Trophoblast cell (in vitro differentiated cells and primary cell): ENCODE measurements at places on chromosomes 7 and 10.

DNA sequence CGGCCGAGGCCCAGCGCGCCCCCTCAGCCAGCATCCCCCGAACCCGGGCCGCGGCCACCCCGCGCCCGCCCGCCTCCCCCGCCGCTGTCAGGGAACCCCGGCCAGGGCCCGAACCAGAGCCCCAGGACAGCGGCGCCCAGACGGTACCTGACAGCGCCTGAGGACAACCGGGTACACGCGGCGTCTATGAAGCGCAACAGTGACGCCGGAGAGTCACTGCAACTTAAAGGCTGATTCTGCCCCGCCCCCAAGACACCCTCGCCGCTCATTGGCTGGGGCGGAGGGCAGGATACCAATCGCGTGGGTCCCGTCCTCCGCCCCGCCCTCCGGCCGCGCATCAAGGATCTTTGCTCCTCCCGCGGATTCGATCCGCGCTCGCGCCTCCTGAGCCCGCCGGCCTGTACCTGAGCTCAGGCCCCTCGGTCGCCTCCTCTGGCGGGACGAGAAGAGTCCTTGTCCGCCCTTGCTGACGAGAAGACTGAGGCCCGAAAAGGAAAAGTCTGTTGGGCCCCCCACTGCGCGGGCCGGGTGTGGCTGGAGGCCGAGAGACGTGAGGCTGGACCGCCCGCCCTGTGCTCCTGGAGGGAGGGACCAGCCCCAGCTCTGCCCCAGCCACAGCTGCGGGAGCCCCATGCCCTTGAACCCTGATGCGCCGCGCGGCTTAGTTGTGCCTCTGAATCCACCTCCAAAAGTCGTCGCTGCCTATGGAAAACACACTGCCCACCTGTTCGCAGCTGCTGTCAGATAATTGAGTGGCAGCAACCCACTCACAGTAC lies at the start of gene OAT:
Gene OAT (minus strand): TSS at position 198 of the 776 bp plus-strand sequence. CDS start 6,752 bp downstream, outside the sequence.
- peak; percentile 99 for DNase-seq
- peaks cover 3% of the 10 kb centered on the region for H3K4me1 ChIP-seq
- peak within 1 kb of the TSS; percentile 1 for H3K27ac ChIP-seq
- no peaks in the 10 kb centered on the region for H3K27me3 ChIP-seq

DNA sequence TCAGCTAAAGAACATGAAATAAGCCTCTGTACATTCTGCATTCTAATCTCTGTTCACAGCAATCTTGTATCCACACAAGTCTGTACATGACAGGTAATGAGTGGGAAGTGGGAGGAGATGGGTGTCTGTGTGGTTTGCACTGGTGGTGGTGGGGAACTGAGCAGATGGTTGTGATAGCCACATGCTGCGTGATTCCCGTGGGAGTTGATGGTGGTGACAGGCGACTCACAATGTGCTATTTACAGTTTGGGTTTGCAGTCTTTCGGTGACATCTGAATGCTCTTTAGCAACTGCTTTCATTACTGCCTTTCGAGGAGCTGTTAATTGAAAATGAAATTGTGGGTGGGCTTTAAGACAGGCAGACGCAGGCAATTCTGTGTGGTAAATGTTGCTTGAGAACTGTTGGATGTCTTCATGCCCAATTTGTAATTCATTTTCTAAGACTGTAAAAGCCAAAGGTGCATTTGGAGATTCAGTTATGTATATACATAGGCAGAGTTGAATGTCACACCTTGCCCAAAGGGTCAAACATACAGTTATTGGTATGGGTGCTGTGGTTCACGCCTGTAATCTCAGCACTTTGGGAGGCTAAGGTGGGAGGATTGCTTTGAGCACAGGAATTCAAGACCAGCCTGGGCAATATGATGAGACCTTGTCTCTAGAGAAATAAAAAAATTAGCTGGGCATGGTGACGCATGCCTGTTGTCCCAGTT lies 308.2 kb downstream of the AUTS2 start:
- no peaks in the 10 kb centered on the region for H3K27me3 ChIP-seq
- no peak overlapping the region for H3K4me3 ChIP-seq
- no peaks in the 10 kb centered on the region for H3K4me1 ChIP-seq
- DNase-seq = no peak

GRCh38 chr7:120792091-120792860 lies 65.7 kb downstream of the TSPAN12 start:
- no peaks in the 10 kb centered on the region for H3K4me1 ChIP-seq
- no peak overlapping the region for H3K4me3 ChIP-seq
- peak; percentile 85 for DNase-seq
- H3K27me3 ChIP-seq = no peaks in the 10 kb centered on the region

DNA sequence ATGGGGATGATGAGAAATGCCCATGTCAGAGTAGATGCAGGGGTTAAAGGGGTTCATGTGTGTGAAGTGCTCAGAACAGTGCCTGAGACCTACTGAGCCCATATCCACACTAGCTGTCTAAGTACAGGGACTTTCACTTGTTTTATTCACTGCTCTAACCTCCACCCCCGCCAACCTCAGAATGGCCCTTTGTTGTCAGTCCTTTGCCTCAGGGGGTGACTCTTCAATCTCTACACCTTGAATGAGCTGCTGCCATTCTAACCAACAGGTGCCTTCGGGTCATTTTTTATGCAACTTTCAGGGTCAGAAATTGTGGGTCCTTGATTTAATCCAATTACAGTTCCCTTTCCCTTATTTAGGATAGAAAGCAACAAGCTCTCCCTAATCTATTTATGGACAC lies 26.2 kb downstream of the VSTM4 start:
- H3K4me1 ChIP-seq = no peaks in the 10 kb centered on the region
- H3K36me3 ChIP-seq = no peaks in the 10 kb centered on the region
- H3K27ac ChIP-seq = no peak overlapping the region
- DNase-seq = no peak
- no peaks in the 10 kb centered on the region for H3K27me3 ChIP-seq
- no peak overlapping the region for H3K4me3 ChIP-seq

DNA sequence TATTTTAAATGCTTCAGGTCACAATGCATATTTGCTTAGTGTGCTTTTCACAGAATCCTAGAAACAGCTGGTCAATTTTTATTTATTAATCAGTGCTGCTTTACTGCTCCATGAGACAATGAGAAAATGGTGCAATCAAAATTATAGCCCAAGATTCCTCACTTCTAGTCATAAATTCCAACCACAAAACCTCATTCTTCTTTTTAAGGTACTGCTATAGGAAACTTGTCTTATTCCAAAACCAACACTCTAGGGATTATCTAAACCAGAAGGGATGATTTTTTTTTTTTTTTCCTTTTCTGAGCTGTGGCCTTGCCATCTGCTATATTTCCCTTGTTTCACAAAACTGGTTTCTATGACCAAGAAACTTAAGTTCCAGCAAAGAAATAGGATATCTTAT lies 64.0 kb upstream of the SEMA3A start:
- H3K36me3 ChIP-seq = no peaks in the 10 kb centered on the region
- H3K27ac ChIP-seq = no peak overlapping the region
- H3K4me1 ChIP-seq = no peaks in the 10 kb centered on the region
- H3K27me3 ChIP-seq = no peaks in the 10 kb centered on the region
- no peak overlapping the region for H3K4me3 ChIP-seq
- no peak for DNase-seq

DNA sequence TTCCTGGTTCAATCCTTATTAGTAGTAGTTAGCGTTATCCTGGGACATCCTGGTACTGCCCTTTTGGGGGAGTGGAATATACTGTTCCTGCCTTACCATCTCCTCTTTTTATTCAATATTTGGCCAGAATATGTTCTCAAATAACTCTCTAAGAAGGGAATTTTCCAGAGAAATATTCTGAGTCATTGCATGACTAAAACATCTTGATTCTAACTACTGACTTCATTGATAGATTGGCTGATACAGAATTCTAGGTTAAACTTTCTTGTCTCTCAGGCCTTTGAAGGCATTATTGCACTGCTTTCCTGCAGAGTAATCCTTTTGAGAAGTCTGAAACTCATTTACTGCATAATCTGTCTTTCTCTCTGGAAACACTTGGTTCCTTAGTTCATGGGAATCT lies 275.5 kb upstream of the DGKB start:
- no peak overlapping the region for H3K4me3 ChIP-seq
- no peak for DNase-seq
- no peaks in the 10 kb centered on the region for H3K27me3 ChIP-seq
- H3K27ac ChIP-seq = no peak overlapping the region
- H3K36me3 ChIP-seq = no peaks in the 10 kb centered on the region

- H3K4me3 ChIP-seq = no peak overlapping the region
- no peaks in the 10 kb centered on the region for H3K36me3 ChIP-seq
- no peaks in the 10 kb centered on the region for H3K27me3 ChIP-seq
- H3K4me1 ChIP-seq = peaks cover 3% of the 10 kb centered on the region
- H3K27ac ChIP-seq = no peak overlapping the region
Observed at GRCh38 chr10:119007211-119007574, 22.3 kb upstream of the NANOS1 start.

- H3K36me3 ChIP-seq = no peaks in the 10 kb centered on the region
- no peak overlapping the region for H3K4me3 ChIP-seq
- no peak overlapping the region for H3K27ac ChIP-seq
- H3K27me3 ChIP-seq = no peaks in the 10 kb centered on the region
- H3K4me1 ChIP-seq = no peaks in the 10 kb centered on the region
Observed at GRCh38 chr10:11003679-11004078, 14.0 kb upstream of the CELF2 start.

DNA sequence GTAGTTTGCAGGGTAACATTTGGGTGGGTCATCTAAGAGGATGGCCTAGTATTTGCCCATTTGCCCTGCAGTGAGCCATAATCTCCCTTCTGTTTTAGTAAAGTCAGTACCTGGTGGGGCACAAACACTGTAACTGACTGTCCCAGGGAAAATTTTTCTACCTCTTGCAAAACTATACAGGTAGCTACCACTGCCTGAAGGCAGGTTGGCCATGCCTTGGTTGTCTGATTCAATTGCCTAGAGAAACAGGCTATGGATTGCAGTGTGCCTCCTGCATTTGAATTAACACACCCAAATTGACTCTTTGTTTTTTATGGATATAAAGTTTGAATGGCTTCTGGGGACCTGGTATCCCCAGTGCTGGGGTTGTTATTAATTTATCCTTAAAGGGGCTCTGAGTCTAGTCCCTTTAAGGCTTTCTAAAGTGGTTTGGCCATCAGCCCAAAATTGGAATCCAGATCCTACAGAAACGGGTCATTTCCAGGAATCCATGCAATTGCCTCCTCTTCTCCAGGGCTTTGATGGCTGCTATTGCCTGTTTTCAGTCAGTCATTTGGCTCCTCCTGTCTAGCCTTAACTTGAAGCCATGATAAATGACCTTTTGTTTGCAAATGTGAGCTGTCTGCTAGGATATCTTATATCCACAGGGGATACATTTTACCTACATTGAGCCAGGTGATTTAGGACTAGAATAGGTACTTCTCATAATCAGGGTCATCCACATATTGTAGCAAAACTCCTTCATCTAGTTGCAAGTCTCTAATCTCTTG lies 89.1 kb downstream of the STRA8 start:
- H3K27me3 ChIP-seq = no peaks in the 10 kb centered on the region
- H3K36me3 ChIP-seq = no peaks in the 10 kb centered on the region

DNA sequence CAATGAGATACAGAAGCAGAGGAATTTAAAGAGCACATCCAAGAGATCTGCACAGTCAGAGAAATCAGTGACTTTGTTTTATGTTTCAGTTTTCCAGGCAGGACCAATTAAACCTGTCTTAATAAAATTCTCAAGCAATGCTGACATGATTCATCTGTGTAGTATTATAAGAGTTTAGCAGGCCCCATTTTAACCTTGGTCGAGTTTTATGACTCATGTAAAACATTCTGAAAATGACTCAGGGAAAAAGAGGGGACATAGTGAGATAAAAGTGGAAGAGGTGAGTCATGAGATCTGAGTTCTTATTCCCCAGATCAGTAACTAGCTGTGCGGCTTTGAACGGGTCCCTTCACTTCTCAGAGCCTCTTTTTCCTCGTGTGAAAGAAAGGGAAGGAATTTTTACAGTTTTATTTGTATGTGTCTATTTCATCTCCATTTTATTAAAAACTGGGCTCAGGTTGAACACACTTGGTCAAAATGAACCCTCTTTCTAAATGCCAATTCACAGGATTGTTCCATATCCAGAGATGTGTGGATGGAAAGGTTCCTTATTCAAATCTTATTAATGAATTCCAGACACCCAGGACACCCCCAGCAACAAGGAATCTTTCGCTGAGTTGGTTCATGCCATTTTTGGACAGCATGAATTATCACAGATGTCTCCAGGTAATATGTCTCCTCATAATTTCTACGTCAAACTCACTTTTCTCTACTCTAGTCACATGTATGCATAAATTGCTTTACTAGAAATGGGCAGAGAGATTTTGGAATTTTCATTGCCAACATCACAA lies 143.2 kb downstream of the JAZF1 start:
- H3K36me3 ChIP-seq = no peaks in the 10 kb centered on the region
- H3K4me3 ChIP-seq = no peak overlapping the region
- H3K27ac ChIP-seq = peak overlapping the region; percentile 61
- H3K27me3 ChIP-seq = no peaks in the 10 kb centered on the region
- peak; percentile 92 for DNase-seq

- no peak overlapping the region for H3K4me3 ChIP-seq
- H3K36me3 ChIP-seq = no peaks in the 10 kb centered on the region
- no peaks in the 10 kb centered on the region for H3K4me1 ChIP-seq
Observed at GRCh38 chr10:116118847-116119246, 154.2 kb downstream of the GFRA1 start.

- no peak overlapping the region for H3K4me3 ChIP-seq
- H3K27ac ChIP-seq = peak overlapping the region; percentile 18
- DNase-seq = peak; percentile 88
- H3K36me3 ChIP-seq = peaks cover 12% of the 10 kb centered on the region
- H3K27me3 ChIP-seq = no peaks in the 10 kb centered on the region
- peaks cover 7% of the 10 kb centered on the region for H3K4me1 ChIP-seq
Observed at GRCh38 chr10:13526948-13527863, 1.6 kb downstream of the BEND7 start.

- H3K4me1 ChIP-seq = no peaks in the 10 kb centered on the region
- H3K27ac ChIP-seq = no peak overlapping the region
- H3K4me3 ChIP-seq = no peak overlapping the region
- no peaks in the 10 kb centered on the region for H3K27me3 ChIP-seq
- no peaks in the 10 kb centered on the region for H3K36me3 ChIP-seq
Observed at GRCh38 chr7:89826557-89826956, 327.7 kb upstream of the STEAP1 start.

DNA sequence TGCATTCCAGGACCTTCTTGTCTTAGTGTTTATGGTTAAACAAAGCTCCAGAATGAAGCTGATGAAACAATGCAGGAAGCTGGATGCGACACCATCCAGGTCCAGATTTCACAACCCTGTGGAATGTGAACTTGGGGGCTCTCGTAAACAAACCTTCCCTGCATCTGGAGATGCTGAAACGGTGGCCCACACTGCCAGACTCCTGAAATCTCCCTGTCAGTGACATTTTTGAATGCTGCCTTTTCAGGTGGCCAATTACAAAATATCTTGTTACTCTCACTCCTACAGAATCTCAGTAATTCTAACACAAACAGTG lies 18.8 kb downstream of the VIPR2 start:
- H3K4me3 ChIP-seq = no peak overlapping the region
- no peak for DNase-seq
- H3K36me3 ChIP-seq = no peaks in the 10 kb centered on the region
- peak overlapping the region; percentile 17 for H3K27ac ChIP-seq

- H3K27me3 ChIP-seq = no peaks in the 10 kb centered on the region
- H3K4me1 ChIP-seq = peaks cover under 1% of the 10 kb centered on the region
- no peak overlapping the region for H3K4me3 ChIP-seq
- no peaks in the 10 kb centered on the region for H3K36me3 ChIP-seq
- peak overlapping the region; percentile 26 for H3K27ac ChIP-seq
Observed at GRCh38 chr10:91901784-91902677, 7.3 kb downstream of the FGFBP3 start.

- peaks cover 8% of the 10 kb centered on the region for H3K36me3 ChIP-seq
- no peaks in the 10 kb centered on the region for H3K27me3 ChIP-seq
- DNase-seq = no peak
- no peak overlapping the region for H3K27ac ChIP-seq
- H3K4me3 ChIP-seq = no peak overlapping the region
- no peaks in the 10 kb centered on the region for H3K4me1 ChIP-seq
Observed at GRCh38 chr10:470339-471003, 219.0 kb downstream of the DIP2C start.
